Activated CD8-positive, alpha-beta memory T cell treated with anti-CD3 and anti-CD28 coated beads for 48 hours (primary cell): ENCODE measurements at places on chromosomes 13 and 19.

GRCh38 chr19:39845933-39846677 is at the start of gene FBL:
TSS of gene FBL (minus strand) at chr19:39846379. CDS start at chr19:39846300, 79 bp downstream.
- peak; percentile 96 for DNase-seq

DNA sequence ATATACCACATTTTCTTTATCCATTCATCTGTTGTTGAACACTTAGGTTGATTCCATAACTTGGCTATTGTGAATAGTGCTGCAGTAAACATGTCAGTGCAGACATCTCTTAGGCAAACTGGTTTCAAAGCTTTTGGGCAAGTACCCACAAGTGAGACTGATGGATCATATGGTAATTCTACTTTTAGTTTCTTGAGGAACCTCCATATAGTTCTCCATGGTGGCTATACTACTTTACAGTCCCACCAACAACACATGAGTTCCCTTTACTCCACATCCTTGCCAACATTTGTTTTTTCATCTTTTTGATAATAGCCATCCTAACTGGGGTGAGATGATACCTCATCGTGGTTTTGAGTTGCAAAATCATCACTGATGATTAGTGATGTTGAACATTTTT is 8.5 kb downstream of the CYSLTR2 start:
- DNase-seq = no peak

DNA sequence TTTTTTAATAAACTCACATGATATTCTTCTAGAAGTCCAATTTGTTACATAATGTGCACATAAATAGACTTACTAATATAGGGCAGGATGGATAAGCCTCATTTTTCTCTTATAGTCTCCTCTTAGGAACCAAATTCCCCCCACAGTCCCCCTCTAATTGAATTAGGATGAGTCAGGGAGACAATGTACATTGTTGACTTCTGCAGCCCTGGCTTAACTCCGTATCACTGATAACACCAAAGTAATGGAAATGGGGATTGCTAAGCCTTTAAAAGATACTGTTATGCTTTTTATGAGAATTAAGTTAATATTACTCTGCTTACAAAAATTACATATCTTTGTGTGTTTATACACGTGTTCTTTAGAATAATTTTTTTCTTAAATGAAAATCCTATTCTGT is 5.1 kb upstream of the PCDH9 start:
- no peak for DNase-seq

DNA sequence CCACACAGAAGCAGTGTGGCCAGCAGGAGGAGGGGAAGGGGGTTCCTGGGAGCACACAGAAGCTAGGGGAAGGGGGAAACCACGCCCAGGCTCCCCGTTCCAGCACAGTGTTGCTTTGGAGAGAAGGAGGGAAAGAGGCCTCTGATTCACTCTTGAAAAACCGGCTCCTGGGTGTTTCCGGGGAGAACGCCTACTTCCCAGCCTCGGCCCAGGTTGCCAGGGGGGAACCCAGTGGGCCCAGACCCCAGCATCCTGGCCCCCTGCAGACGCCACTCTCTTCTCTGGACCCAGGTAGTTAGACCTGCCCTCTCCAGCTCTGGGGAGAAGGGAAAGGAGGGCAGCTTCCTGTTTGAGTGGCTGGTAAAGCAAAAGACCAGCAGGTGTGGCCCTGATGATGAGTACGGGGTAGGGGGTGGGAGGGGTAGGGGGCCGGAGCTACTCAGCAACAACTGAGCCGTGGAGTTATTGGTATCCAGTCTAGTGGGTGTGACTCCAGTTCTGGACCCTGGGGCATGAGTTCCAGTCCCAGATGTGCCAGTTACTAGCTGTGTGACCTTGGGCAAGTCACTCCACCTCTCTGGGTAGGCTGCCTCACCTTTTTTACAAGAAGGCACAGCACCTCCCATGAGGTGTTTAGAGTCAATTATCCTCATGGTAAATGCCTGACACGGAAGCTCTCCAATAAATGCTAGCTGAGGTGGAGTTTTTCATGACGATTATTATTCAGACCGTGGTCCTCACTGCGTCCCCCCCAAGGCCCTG is 836 bp downstream of the GIPC1 start:
- DNase-seq = no peak

- DNase-seq = no peak
Measured at GRCh38 chr13:51840917-51841316, 4.1 kb downstream of the TMEM272 start.

DNA sequence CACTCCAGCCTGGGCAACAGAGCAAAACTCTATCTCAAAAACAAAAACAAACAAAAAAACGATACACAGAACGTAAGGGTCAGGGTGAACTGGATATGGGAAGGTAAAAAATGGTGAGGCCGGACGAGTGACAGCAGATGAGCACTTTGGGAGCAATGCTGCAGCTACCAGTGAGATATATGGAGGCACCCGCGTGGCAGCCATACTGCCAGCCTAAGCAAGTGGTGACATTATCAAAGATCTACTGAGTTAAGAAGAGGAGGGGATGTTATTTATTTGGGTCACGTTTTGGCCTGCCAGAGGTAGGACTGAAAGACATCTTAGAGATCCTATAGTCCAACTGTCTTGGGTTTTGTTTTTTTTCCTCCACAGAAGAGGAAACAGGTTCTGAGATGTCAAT is 14.2 kb downstream of the TIMM13 start:
- no peak for DNase-seq
